Ascending aorta (tissue), 2 donors: ENCODE measurements at places on chromosomes 6 and 20.
A peak's percentile ranks its signal among the peaks of the same experiment; 100 is the strongest.

- no peak for DNase-seq
Measured at GRCh38 chr20:47231382-47232039, 125.0 kb downstream of the ZMYND8 start.

DNA sequence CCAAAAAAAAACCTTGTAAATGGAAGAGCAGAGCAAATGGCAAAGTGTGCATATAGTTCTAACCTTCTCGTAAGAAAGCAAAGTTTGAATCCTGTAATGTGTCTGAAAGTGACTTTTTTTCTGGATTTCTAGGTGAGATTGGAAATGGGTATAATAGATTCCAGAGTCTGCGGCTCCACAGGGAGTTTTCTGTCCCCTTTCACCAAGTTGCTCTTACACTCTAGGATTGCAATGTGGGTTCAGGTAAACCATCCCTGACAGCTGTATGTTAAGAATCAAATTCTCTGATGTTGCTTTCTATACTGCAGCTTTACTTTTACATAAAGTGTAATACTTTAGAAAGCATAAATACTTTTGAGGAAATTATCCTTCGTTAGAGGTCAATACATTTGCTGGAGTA, 260.1 kb downstream of the PRL start:
- no peak for DNase-seq

- DNase-seq, result no peak
Measured at GRCh38 chr6:30834646-30835045, 49.7 kb upstream of the DDR1 start.

DNA sequence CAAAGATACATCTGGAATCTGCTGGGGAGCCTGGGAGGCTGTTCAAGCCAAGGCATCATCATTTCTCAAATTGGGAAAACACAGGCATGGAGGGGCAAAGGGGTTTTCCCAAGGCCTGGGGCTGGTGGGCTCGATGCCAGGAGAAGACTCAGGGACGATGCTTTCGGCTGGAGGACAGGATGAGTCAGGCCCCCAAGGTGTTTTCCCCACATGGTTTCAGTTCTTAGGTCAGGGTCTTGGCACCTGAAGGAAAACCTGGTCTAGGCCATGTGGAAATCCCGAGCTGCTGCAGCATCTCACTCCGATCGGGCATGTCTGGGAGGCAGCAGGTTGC, 348.1 kb downstream of the CDC5L start:
- DNase-seq, result no peak

- DNase-seq, result peak; percentile 91
Measured at GRCh38 chr6:46491201-46491627, at the start of gene RCAN2. Gene RCAN2 (minus strand): TSS chr6:46491449.

DNA sequence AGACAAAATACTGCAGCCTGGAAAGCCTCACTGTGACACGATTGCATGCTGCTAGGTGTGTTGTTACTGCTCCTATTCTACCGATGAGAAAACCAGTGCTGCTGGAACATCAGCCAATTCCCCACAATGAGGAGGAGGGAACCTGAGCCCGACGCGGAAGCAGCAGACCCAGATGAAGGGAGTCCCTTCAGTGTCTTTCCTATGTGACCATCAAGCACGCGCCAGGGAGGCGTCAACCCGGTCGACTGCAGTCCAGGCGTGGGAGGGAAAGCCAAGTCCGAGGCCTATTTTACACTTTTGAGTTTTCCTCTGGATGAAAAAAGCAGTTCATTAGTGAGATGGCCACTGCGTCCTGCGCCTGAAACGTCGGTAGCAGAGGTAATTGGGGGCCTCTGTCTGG, 63.3 kb downstream of the STK35 start:
- no peak for DNase-seq

DNA sequence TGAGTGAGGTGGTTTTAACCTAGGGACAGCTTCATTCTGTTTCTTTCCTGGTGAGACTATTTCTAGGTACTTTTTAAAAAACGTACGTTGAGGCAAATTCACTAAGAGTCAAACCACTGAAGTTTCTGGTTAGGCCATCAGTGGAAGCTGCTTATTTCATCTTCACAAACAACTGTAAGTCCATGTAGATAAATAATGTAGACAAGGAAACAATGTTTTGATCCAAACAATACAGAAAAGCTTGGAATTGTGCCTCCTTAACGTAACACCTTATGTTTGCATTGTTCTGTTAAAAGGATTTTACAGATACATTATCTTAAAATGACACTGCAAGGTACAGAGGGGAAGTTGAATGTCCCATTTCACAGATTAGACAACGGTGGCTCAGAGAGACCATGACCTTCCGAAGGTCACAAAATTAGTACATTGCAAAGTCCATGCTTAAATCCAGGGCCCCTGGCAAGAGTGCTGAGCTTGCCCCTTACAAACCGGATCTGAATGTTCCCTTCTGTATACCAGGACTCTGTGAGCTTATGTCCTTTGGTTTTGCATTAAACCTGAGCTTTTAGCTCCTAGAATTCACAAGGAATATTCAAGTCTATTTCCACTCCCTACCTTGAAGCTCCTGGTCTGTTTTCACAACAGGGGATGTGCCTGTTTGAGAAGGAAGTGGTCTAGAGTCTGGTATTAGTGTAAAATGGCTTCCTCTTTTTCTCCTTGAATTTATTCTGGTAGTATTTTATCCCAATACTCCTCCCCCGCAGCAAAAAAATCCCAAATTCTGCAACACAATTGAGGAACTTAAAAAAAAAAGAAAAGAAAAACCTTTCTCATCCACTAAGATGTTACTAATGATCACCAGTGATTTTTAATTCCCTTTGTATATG, 28.9 kb upstream of the ZNF217 start:
- DNase-seq, result peak; percentile 44
